Lung microvascular endothelial cell (primary cell): ENCODE measurements at places on chromosomes 2 and 18.

DNA sequence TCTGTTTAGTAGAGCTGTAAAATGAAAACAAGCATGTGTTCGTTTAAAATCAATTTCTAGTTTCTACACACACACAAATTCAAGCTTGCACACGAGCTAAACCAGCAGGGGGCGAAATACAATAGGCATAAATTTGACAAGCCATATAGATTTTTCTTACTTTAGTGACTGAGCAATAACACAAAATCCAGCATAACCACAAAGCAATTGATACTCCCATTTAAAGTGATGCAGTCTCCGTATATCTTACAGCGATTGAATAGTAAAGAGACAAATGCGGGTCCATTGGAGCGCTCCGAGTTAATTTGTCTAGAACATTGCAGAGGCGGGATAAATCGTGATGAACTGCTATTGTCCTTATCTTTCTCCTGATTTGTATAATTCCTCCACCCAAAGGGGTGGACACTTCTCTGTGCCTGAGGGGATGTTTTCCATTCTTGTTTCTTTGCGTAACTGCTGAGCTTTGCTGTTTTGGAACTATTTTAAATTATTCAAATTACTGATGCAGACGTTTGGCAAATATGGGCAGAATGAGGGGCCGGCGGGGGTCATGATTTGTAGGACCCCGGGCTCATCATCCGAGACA, 1.2 kb upstream of the AFTPH start:
- DNase-seq: peak; percentile 86

DNA sequence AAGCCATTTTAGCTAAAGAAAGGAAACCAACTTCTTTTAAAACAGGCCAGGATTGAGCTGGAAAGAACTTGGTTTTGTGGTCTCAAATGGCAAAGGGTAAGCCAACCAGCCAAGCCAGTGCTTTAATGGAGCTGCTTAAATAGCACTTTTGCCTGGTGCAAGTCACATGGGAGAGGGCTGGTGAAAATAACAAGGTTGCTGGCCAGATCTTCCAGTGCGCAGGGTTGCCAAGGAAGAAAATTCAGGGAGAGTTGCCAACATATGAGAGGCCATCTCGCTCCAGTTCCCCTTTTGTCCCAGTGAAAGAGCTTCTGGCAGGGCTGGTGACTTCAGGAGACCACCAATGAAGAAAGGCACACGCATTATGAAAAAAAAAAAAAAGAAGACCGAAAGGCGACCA, 57.3 kb downstream of the IRS1 start:
- no peak for DNase-seq

DNA sequence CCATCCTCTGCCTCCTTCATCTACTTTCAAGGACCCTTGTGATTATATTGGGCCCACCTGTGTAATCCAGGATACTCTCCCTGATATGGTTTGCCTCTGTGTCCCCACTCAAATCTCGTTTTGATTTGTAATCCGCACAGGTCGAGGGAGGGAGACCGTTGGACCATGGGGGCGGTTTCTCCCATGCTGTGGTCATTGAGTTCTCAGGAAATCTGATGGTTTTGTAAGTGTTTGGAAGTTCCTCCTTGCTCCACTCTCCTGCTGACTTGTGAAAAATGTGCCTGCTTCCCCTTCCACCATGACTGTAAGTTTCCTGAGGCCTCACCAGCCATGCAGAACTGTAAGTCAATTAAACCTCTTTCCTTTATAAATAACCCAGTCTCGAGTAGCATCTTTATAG, 42.0 kb upstream of the EML6 start:
- DNase-seq: no peak

DNA sequence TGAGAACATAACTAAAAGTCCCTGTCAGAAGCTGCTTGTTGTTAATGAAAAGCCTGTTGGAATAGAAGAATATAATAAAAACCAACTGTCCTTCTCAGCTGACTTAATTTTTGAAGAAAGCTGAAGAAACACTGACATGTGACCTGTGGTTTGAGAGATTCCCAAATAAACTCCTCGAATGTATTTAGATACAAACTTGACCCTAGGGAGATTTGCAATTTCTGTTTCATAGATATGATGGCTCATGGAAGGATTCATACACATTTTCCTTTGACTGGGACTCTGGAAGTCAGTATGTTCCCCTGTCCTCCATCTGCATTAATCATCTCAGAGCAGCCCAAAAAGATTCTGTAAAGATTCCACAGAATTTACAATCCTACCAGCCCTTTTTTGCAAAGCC, 195.1 kb downstream of the TMEM247 start:
- DNase-seq: no peak

GRCh38 chr2:9712263-9712662, 81.5 kb upstream of the YWHAQ start:
- no peak for DNase-seq

- no peak for DNase-seq
These were observed 34.8 kb upstream of the SKA1 start for GRCh38 chr18:50340078-50340477.

- no peak for DNase-seq
These were observed 860 bp upstream of the KCNJ3 start for GRCh38 chr2:154697418-154698252.

- peak; percentile 56 for DNase-seq
These were observed 93.3 kb downstream of the RNF144A start for GRCh38 chr2:7010391-7011054.

GRCh38 chr18:24104486-24104885, 34.4 kb upstream of the CABYR start:
- no peak for DNase-seq

GRCh38 chr2:103859238-103859637, 994.7 kb upstream of the POU3F3 start:
- DNase-seq: no peak

- no peak for DNase-seq
These were observed 52.2 kb downstream of the NCOA1 start for GRCh38 chr2:24543252-24543651.

- DNase-seq: no peak
These were observed 89.0 kb upstream of the BOD1L2 start for GRCh38 chr18:57057890-57058289.

DNA sequence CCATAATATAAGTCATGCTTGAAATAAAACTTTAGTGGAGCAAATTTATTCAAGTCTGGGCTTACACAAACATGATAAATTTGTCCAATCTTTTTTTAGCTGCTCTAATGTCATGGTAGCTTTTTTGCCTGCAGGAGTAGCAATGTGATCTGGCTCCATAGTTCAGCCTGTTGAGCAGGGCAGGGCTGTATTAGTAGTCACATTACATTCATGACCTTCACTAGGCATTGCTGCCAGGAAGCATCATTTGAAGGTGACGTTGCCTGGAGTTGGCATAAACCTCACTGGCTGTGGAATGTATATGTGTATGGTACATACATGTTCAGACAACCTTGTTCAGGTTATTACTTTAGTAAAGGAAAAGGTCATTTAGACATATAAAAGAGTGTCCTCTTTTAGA, 76.6 kb downstream of the CCDC85A start:
- no peak for DNase-seq

- no peak for DNase-seq
These were observed 42.4 kb downstream of the THADA start for GRCh38 chr2:43553341-43553855.
